ENCODE measurements at places on chromosomes 7 and 10.

DNA sequence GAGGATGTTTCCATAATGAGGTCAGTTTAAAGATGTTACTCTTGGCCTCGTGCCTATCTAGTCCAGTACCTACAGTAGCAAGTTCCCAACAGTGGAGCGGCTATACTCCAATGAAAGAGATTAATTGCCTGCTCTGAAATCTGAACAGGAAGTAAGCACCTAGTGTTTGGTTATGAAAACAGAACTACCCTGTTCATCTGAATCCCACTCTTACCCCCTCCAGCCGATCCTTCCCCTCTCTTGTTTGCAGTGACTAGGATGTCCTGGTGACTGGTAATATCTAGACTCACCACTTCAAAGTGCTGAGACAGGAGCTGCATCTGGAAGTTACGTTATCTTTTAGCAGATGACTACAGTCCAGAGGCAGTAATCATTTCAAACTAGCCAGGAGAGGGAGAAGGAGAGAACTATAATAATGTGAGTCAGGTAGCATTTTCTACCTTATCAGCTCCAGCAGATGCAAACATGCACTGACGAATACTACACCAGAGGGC is 666.7 kb upstream of the NRP1 start:
- H3K4me3 ChIP-seq = no peak overlapping the region
- no peaks in the 10 kb centered on the region for H3K4me1 ChIP-seq
- H3K36me3 ChIP-seq = no peaks in the 10 kb centered on the region
- no peak overlapping the region for H3K27ac ChIP-seq

DNA sequence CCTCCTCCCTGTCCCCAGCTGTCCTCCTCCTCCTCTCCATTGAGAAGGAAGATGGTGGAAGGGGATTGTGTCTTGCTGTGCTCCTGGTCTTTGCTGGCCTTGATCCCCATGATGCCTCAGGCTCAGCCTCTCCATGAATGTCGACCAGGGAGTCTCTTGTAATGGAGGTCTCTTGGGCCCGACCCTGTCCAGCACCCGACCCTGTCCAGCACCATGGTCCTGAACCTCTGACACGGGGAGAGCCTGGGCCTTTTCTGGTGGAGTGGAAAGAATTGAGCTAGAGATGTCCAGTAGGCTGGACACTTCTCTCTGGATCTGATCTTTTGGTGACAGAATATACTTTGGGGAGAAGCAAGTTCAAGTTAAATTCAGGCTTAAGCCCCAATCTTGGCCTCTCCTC is 42.3 kb upstream of the HMX3 start:
- no peaks in the 10 kb centered on the region for H3K4me1 ChIP-seq
- no peak overlapping the region for H3K27ac ChIP-seq
- DNase-seq = no peak
- peaks cover 38% of the 10 kb centered on the region for H3K27me3 ChIP-seq

DNA sequence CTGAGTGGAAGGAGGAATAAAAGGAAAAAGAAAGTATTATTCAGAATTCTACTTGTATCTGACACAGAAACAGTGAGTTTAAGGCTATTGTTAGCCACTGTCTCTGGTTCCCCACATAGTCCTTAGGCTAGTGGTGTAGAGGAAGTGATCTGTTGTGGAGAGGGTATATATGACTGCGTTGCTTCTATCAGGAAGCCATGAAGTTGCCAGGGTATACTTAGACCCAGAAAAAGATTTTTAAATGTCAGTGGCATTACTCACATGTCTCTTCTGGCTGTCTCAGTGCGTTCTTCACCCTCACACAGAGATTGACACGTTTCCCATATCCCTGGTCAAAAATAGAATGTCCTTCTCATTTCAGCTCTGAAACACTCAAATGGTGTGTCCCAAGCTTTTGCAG is 72.7 kb downstream of the SEM1 start:
- no peak for DNase-seq
- no peak overlapping the region for H3K27ac ChIP-seq
- no peaks in the 10 kb centered on the region for H3K36me3 ChIP-seq
- H3K4me3 ChIP-seq = no peak overlapping the region

DNA sequence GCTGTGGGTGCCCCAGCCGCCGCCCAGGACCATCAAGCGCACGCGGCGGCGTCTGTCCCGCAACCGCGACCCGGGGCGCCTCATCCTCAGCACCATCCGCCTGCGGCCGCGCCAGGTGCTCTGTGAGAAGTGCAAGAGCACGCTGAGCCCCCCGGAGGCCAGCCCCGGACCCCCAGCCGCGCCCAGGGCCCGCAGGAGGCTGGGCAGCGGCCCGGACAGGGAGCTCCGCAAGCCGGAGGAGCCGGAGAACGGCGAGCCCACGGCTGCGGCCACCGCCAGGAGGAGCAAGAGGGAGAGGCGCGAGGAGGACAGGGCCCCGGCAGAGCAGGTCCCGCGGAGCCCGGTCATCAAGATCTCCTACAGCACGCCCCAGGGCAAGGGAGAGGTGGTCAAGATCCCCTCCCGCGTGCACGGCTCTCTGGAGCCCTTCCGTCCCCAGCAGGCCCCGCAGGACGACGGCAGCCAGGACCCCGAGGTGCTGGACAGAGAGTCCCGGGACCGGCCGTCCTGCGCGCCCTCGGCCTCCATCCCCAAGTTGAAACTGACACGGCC is 8.0 kb downstream of the PWWP2B start:
- H3K4me3 ChIP-seq = no peak overlapping the region
- H3K27ac ChIP-seq = no peak overlapping the region
- H3K4me1 ChIP-seq = peaks cover 14% of the 10 kb centered on the region
- no peaks in the 10 kb centered on the region for H3K27me3 ChIP-seq
- H3K36me3 ChIP-seq = peaks cover 29% of the 10 kb centered on the region
- no peak for DNase-seq

DNA sequence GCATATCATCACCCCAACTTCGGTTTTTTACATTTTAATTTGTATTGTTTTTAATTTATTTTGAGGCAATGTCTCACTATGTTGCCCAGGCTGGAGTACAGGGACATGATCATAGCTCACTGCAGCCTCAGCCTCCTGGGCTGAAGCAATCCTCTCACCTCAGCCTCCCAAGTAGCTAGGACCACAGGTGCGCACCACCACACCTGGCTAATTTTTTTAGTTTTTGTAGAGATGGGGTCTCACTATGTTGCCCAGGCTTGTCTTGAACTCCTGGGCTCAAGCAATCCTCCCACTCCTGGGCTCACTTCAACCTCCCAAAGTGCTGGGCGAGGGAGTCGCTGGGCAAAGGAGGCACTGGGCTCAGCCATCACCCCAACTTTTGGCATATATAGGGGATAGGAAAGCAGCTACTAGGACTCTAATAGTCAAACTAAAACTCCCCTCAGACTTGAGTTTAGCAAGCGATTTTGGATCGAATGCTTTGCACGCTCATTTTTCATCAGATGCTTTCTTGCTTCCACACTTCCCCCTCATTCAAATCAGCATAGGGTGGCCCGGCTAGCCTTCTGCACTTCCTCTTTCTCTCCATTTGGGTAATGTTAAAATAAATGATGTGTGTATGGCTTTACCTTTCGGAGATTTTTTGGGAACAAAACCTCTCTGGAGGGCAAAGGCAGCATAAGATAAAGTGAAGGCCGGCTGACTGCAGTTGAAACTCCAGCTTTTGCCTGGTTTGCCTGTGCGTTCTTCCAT is 20.8 kb upstream of the NMT2 start:
- peaks cover 13% of the 10 kb centered on the region for H3K4me1 ChIP-seq
- no peak for DNase-seq
- H3K27me3 ChIP-seq = no peaks in the 10 kb centered on the region
- no peak overlapping the region for H3K27ac ChIP-seq

DNA sequence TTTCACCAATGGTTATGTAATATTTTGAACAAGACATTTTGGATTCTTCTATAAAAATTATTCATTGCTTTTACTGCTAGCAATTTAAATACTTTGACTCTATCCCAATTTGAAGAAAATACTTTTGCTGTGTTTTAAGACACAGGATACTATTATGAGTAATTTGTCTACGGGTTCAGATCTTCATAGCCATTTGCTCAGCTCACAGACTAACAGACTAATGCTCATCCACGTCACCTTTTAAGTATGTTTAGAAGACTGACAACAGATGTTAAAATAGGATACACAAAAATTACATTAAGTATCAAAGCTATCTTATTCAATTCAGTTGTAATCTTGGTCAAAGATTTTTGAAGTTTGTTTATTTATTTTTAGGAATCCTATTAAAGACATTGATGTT is 251.3 kb upstream of the CHRM2 start:
- no peak overlapping the region for H3K27ac ChIP-seq
- no peaks in the 10 kb centered on the region for H3K27me3 ChIP-seq
- H3K4me1 ChIP-seq = no peaks in the 10 kb centered on the region
- no peak overlapping the region for H3K4me3 ChIP-seq

DNA sequence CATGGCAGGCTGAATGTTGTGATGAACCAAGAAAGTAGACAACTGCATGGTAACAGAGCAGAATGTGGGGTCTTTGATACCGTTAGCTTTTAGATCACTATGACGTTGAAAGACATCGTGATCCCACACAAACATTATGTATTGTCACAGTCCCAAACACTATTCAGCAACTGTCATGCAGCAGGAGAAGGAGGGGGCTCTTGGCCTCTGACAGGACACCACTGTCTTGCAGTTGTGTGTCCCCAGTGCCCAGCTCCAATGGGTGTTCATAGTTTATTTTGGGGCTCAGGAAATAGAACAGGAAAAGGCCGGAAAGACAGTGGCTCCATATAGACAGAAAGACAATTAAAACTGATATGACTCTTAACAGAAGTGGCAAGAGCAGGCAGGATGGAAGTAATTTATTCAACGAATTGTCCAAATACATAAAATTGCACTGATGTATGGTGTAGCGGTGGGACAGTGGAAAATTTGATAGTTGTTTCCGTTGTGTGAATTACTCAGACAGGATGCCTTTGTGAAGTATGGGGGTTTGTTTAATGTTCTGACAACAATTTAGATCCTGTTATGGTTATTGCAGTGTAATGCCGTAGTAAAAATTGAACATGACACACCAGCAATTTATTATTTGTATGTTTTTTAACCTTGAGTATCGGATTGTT is 292.0 kb downstream of the LRMDA start:
- no peak for DNase-seq
- H3K27ac ChIP-seq = no peak overlapping the region
- peaks cover 3% of the 10 kb centered on the region for H3K36me3 ChIP-seq

GRCh38 chr7:55827577-55827976 is 35.0 kb downstream of the SEPTIN14 start:
- no peak overlapping the region for H3K27ac ChIP-seq
- peaks cover under 1% of the 10 kb centered on the region for H3K27me3 ChIP-seq
- no peak overlapping the region for H3K4me3 ChIP-seq
- DNase-seq = no peak

GRCh38 chr10:50280049-50280841 is 28.9 kb upstream of the ASAH2 start:
- no peaks in the 10 kb centered on the region for H3K4me1 ChIP-seq
- no peak overlapping the region for H3K27ac ChIP-seq
- H3K27me3 ChIP-seq = peaks cover 62% of the 10 kb centered on the region
- no peaks in the 10 kb centered on the region for H3K36me3 ChIP-seq

- DNase-seq = no peak
- no peak overlapping the region for H3K4me3 ChIP-seq
- H3K4me1 ChIP-seq = no peaks in the 10 kb centered on the region
- peaks cover 18% of the 10 kb centered on the region for H3K27me3 ChIP-seq
These were observed 14.8 kb downstream of the CYP26A1 start for GRCh38 chr10:93088466-93088865.

DNA sequence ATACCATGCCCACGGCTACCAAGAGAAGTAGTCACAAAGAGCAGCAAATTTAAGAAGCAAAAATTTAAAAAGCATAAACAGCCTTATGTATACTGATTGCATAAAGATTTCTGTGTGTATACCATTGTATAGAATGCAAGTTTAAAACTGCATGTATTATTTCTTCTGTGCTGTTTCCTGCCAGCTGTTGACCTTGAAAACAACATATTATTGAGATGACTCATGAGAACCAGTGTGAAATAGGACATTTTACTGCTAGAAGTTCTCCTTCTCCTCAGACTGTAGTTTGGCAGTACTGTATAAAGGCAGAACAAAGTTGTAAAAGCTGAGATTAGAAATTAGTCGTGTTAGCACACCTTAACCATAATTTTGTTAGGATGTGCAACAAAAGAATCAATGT is 42.3 kb upstream of the SGCE start:
- H3K4me3 ChIP-seq = no peak overlapping the region
- DNase-seq = no peak
- H3K36me3 ChIP-seq = peaks cover 2% of the 10 kb centered on the region
- H3K4me1 ChIP-seq = no peaks in the 10 kb centered on the region
- H3K27ac ChIP-seq = no peak overlapping the region

- H3K27me3 ChIP-seq = peaks cover 6% of the 10 kb centered on the region
- H3K36me3 ChIP-seq = peaks cover 4% of the 10 kb centered on the region
- no peak overlapping the region for H3K27ac ChIP-seq
- no peak overlapping the region for H3K4me3 ChIP-seq
- H3K4me1 ChIP-seq = no peaks in the 10 kb centered on the region
- no peak for DNase-seq
These were observed 44.0 kb upstream of the COL1A2 start for GRCh38 chr7:94350734-94351133.

- peaks cover 2% of the 10 kb centered on the region for H3K36me3 ChIP-seq
- no peak overlapping the region for H3K27ac ChIP-seq
- DNase-seq = no peak
- peaks cover 24% of the 10 kb centered on the region for H3K27me3 ChIP-seq
These were observed 70.5 kb downstream of the ADCYAP1R1 start for GRCh38 chr7:31122649-31123058.
